Hippocampal formation (tissue), 2 donors: ENCODE measurements at places on chromosomes 1 and 21.

DNA sequence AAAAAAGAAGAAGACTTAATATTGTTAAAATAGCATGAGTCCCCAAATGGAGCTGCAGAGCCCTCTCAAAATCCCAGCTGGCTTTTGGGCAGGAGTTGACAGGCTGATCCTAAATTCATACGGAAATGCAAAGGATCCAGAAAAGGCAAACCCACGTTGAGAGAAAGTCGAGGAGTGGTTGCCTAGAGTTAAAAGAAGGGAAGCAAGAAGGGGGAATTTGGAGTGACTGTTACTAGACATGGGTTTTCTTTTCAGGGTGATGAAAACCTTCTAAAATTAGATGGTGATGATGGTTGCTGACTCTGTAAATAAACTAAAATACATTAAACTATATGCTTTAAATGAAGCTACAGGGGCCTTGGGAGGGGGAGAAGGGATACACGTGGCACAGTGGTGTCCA, 1.6 kb downstream of the DNMT3L start:
- DNase-seq: no peak

GRCh38 chr1:103087256-103087655, 21.1 kb downstream of the COL11A1 start:
- DNase-seq: no peak

GRCh38 chr1:115274467-115274866, 63.6 kb downstream of the NGF start:
- no peak for DNase-seq

- DNase-seq: no peak
Measured at GRCh38 chr1:114177282-114177681, 23.6 kb upstream of the SYT6 start.

DNA sequence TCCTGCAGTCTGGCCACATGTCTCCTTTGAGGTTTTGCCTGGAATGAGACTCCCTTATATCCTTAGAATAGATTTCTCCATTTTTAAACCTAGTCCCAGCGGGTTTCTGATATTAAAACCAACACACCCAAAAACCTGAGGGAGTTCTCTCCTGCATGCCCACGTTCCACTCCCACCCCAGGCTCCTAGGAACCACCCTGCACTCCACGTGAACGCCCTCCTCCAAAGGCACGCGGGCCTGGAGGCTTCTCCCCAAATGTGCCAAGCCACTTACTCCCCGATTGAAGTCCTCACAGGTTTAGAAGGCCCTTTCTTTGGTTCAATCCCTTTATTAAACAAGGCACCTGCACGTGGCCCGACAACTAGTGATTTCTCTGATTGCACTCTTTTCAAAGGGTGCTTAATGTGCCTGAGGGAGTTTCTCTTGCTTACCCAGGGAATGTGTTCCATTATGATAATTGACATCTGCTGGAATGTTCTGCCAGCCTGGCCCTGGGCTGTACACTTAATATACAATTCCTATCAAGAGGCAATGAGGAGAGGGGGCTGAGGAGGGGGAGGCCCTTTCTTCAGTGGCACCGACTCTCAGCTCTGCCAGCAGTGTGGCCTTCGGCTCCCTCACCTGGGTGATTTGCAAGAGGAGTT, 104.3 kb upstream of the ADAR start:
- DNase-seq: no peak

- no peak for DNase-seq
Measured at GRCh38 chr1:46379996-46380395, 14.1 kb upstream of the FAAH start.

GRCh38 chr1:200776949-200777348, 38.3 kb downstream of the CAMSAP2 start:
- DNase-seq: no peak

DNA sequence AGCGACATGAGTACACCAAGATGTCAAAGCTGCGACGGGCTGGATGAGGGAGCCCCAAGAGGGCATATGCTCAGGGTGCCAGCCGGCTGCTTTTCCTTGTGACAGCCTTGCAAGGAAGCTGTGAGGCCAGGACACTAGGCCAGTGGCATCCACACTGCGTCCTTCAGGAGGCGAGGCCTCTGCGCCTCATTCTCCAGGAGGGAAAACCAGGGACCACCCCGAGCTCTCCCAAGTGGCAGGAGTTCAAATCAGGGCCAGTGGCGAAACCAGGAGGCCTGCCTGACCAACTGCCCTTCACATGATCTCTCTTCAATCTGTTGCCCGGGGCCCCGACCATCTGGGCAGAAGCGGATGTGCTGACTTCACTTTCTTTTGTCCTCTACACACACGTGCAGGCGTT, 8.2 kb downstream of the MUL1 start:
- DNase-seq: no peak

- DNase-seq: no peak
Measured at GRCh38 chr1:18955131-18955440, 1.4 kb downstream of the IFFO2 start.

- no peak for DNase-seq
Measured at GRCh38 chr1:198245379-198245778, 88.6 kb downstream of the NEK7 start.

- no peak for DNase-seq
Measured at GRCh38 chr1:220507085-220507484, 20.9 kb upstream of the MARK1 start.

DNA sequence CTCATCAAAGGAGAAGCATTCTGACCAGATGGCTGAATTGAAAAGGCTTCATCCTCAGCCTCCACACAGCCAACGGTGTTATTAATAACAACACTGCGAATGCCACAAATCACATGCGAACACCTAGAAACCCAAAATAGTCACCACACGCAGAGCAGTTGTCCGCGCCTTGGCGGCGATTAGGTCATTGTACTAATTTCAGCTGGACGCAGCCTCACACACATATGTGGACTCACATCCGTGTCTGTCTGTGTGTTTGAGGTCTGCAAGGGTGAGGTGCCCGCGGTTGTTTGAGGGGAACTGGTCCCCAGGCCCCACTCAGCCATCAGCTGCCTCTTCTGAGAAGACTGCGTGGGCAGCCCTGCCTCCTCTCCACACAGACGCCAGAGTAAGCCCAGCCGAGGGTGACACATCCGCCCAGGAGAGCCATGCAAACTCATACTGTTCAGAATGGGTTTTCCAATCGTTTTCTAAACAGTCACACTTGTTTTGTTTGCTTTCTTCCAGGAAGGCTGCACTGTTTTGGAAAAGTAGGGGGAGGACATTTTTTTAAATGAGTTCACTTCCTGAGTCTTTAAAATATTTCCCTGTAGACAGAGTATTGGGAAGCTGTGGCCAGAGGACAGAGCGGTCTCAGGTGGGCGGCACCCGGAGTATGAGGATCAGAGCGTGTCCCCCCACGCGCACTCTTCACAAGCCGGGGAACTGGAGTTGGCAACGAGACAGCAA, 53.4 kb downstream of the TOMM20 start:
- DNase-seq: peak; percentile 69

- DNase-seq: no peak
Measured at GRCh38 chr21:28359300-28359699, 633.4 kb downstream of the LTN1 start.

DNA sequence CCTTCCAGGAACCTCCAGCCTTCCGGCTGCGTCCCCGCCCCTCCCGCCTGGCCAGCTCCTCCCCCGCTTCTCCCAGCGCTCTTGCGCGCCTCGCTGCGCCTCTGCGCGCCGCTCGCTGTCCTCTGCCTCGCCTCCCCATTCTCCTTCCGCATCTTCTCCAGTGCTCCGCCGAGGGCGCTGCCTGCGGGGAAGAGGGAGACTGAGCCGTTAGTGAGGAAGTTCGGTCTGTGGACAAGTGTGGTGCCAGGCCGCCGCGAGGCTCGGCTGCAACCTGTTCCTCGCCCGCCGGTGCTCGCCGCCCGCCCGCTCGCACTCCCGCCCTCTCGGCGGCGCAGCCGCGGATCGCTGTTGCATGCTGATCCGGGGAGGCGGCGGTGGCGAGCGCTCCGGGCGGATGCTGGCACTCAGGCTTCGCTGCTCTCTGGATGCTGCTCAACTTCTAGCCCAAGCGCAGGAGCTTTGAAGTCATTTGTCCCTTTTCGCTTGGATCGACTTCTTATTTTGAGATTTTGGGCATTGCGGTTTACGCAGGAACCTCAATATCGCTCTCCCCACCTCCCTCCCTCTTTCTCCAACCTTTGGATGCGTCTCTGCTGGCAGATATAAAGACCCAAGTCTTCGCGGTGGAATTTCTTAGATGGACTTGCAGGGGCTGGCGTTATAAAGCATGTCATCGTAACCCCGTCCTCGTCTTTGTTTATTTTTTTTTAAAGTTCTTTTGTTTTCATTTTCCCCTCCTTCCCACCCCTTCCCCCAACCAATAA, 614 bp upstream of the CACNA1E start:
- DNase-seq: no peak

DNA sequence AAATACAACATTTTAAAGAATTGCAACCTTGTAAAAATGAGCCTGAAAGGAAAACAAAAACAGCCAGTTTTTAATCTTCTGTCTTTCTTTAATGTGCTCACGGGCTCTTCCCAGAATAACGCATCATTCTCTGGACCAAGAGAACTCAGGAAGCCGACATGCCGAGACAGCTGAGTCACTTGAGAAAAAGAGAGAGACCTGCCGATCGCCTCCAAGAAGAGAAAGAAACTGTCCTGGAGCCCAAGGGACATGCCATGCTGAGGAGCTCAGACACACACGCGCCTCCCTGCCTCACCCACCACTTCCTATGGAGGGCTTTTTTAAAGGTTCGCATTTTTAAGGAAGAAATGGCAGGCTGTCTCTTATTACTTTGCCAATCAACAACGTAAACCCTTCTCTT, 176.4 kb downstream of the ZNF281 start:
- no peak for DNase-seq

- no peak for DNase-seq
Measured at GRCh38 chr21:19468991-19469715, 1065.6 kb upstream of the TMPRSS15 start.

GRCh38 chr1:199982606-199983005, 44.9 kb upstream of the NR5A2 start:
- no peak for DNase-seq
